Thymus (tissue), 14 donors: ENCODE measurements at places on chromosomes 1 and 21. TPM values are rescaled to one million over a fixed set of nuclear protein-coding genes. Genes with fewer than 3 reads are reported as not detected.

The FCGR1A gene
- 2.7 TPM for total RNA-seq

The REN gene
- 0.66 TPM for total RNA-seq

The GUCA2B gene
- 0.28 TPM for total RNA-seq

The ZNF362 gene
- 11.0 TPM for total RNA-seq

The GBP2 gene
- 60.5 TPM for total RNA-seq

The CD48 gene
- 208 TPM for total RNA-seq

The COL9A2 gene
- total RNA-seq, result 3.4 TPM

The SYT14 gene
- 0.05 TPM for total RNA-seq

The ZSCAN20 gene
- total RNA-seq, result 3.1 TPM

The KCNA3 gene
- total RNA-seq, result 22.9 TPM

DNA sequence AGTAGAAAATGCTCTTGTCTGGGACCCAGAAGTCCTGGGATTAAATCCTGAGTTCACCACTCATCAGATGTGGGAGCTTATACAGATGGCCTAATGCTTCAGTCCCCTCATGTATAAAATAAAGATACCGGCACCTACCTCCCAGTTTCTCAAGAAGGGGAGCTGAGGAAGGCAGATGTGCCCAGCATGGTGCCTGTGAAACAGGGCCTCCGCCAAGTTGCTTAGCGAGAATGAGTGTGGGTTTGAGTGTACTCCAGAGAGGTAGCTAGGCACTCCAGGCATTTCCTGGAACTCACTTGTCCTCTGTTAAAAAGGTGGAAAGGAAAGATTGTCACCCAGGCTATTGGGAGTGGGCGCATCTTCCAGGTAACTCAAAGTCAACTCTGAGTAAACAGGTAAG, 37.8 kb downstream of the IER5 start:
- DNase-seq, result no peak

DNA sequence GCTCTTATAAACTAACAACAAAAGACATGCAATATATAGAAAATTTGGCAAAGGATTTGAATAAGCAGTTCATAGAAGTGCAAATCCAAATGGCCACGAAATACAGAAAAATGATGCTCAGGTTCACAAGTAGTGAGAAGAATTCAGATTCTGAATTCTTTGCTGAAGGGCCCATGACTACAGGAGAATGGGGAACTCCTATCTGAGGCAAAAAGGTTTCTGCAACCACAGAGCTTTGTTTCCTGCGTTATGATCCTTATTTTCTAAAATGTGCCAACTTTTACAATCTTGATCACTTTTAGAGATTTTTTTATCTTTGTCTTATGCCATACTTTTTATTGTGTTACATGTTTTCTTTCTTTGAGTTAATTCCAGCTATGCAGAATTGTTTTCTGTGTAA, 91.3 kb downstream of the ITSN1 start:
- DNase-seq, result no peak

DNA sequence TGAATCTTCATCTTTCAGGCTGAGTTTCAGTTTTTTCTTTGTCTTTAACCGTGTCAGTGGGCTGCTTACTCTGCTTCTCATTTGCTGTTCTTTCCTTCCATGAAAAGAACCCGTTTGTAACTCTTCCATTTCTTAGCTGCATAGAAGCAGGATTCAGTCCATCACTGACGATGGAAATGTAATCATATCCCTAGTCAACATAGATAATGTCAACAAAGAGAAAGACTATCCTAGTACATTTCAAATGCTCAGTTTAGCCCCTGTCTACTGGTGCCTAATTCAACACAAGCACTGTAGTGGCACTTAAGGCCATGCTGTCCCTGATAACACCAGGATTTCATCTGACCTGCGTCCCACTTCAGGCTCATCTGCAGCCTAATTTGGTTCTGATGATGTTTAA, 376 bp downstream of the GBP1 start:
- DNase-seq, result no peak

DNA sequence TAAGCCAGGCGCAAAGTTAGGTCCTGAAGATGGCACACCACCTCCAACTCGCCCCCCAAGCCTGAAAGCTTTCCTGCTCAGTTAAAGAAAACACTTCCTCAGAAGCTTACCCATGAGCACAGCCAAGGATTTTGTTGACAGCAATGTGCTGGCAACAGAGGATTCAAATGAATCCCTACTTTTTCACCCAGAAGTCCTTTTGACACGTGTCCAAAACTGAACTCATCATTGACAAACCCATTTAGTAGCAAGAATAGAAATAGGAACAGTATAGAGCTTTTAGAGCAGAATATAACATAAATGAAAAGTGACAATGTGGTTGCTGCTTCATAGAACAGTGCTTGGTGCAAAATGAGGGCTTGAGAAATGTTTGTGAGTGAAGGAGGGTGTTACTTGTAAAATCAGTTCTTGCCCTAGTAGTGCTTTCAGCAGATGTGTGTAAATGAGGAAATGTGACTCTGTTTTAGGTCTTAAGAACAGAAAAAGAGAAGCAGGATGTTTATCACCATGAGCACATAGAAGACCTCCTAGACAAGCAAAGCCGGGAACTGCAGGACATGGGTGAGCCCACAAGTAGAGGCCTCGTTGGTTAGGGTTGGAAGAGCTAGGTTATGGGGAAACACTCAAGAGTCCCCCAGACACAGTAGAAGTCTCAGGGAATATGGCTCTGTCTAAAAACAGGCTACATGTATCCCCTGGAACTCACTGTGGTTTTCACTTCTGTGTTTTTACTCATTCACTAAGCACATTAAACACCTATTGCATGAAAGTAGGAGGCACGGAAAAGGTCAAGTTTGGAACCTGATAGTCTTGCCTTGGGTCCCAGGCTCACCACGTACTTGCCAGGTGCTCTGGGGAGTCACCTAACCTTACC, 48.6 kb upstream of the TMEM125 start:
- no peak for DNase-seq

GRCh38 chr1:112904831-112905261, 51.1 kb downstream of the SLC16A1 start:
- DNase-seq, result no peak

DNA sequence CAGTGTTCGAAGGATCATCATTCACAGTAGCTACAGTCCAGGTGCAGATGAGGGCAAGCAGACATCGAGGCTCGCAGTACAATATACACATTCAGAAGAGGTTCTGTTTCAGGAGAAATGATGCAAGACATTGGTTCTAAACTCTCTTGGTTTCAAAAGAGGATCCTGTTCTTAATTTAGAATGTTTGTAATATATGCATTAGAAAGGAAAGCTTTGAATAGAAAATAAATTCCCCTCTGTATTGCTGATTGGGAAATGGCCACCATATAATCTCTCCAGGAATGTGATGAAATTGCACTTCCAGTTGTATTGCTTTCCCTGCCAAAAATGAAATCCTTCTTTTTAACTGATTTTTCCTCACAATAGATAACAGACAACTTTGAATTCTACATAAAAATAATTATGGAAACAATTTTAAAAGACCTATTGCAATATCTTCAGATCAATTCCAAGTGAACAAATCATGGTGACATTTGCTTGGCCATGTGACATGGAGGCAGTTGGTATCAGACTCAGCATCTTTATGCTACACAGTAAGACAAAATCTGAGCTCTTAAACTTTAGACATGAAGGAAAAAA, 27.6 kb upstream of the SIPA1L2 start:
- DNase-seq, result no peak

GRCh38 chr1:180691322-180691913, 59.6 kb downstream of the XPR1 start:
- no peak for DNase-seq

DNA sequence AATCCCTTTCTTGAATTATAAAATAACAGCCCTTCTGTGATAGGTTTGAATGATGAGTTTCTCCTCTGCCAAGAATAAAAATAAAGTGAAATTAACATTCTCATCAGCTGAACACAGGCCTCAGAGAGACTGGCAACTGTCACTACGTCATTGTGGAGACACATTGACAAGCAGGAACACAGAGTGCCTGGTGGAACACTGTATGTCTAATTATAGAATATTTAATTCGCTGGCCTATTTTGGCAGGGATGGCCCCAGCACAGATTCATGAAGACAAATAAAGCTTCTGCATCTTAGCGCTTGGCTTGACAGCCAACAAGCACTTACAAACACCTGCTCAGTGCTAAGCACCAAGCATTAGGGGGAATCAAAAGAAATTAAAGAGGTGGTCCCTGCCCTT, 52.0 kb upstream of the SMYD2 start:
- DNase-seq, result no peak

- no peak for DNase-seq
Observed at GRCh38 chr1:184623404-184623803, 131.3 kb downstream of the EDEM3 start.

DNA sequence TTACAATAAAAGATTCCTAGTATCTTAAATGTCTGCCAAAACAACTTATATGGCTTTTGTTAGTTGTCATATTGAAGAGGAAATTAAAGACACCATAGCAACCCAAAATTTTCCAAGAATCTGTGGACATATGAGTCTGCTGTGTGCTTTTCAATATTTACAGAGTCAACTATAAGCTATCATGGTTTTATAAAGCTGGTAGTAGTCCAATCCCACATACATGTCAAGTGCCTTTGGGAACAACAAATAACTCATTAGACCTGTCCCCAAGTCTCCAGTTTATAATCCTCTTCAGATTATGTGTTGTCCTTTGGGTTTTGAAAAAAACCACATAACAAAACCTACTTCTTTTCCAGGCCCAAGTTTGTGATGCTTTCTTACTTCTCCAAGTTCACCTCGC, 293.8 kb upstream of the USP25 start:
- no peak for DNase-seq

- DNase-seq, result no peak
Observed at GRCh38 chr1:25134801-25135461, 97.4 kb downstream of the SYF2 start.

DNA sequence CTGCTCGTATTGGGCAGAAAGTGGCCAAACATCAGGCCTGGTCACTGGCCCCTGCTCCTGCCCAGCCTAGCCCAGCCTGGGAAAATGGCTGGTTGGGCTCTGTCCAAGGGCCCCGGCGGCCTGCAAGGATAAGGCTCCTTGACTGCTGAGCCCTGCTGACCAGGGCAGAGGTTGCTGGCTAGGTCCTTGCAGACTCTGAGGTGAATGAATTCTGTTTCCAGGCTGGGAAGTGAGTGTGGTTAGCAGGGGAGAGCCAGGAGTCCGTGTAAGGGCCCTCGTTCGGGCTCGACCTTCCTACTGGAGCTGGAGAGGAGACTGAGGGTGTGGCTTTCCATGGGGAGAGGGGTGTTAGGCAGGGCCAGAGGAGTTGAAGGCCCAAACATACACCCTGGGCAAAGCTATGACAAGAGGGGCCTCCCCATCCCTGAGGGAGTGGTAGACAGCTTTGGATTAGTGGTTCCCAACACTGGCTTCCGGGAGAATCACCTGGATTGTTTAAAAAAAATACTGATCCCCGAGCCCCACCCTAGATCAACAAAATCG, 20.6 kb downstream of the CSF1 start:
- no peak for DNase-seq

DNA sequence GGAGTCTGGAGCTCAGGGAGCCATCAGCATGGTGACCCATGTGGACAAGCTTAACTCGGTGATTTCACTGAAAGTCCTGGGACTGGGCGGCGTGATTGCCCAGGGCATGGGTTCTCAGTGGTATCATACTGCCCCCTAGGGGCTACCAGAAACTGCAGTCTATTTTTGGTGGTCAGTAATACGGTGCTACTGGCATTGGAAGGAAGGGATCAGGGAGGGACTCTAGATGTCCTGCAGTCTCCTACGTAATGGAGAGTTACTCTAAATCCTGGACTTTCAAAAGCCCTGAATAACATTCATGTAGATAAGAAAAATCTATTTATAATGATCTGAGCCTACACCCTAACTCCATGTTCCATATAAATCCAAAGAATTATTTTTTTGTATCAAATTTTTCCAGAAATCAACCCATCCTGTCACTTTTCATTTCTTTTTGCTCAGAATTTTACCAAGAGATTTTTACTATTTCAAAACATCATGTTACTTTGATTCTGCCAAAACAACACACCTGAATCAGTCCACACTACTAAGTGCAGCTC, 37.3 kb downstream of the PABPC4 start:
- DNase-seq, result no peak

- DNase-seq, result no peak
Observed at GRCh38 chr1:233057836-233058235, 107.4 kb downstream of the NTPCR start.

DNA sequence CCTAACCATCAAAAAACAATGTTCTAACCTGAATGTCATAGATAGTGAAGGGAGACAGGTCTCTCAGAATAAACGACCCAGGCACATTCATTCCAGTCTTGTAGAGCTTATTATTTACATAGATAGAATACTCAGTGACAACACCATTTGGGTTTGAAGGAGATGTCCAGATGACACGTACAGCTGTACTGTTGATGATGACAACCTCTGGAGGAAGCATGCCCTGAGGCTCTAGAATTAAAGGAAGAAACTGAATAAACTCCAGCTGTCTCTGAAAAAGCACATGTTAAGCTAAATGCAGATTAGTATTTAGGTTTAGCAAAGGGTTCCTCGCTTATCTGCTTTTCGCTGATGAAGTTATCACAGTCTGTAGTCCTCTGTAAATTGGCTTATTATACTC, 277.2 kb downstream of the KCTD3 start:
- DNase-seq, result no peak
